Liver (tissue), 10 donors: ENCODE measurements at places on chromosomes 2 and 18.

DNA sequence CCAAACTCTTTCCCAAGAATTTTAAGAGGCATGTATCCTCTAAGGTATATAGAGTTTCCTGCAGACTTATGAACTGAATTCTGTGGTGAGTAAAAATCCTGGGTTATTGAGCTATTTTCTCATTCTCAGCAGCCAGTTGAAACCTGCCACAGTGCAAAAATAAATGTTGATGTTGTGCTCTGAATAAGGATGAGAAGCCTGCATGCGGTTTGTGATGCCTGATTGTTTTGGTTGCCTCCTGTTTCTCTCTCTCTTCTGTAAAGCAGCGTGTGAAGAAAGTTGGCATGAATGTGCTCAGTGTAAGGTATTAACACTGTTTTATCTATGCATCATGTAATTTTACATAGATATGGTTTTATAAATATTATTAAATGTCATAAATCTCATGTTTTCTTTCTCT is 452.6 kb downstream of the CDH2 start:
- no peak for DNase-seq

DNA sequence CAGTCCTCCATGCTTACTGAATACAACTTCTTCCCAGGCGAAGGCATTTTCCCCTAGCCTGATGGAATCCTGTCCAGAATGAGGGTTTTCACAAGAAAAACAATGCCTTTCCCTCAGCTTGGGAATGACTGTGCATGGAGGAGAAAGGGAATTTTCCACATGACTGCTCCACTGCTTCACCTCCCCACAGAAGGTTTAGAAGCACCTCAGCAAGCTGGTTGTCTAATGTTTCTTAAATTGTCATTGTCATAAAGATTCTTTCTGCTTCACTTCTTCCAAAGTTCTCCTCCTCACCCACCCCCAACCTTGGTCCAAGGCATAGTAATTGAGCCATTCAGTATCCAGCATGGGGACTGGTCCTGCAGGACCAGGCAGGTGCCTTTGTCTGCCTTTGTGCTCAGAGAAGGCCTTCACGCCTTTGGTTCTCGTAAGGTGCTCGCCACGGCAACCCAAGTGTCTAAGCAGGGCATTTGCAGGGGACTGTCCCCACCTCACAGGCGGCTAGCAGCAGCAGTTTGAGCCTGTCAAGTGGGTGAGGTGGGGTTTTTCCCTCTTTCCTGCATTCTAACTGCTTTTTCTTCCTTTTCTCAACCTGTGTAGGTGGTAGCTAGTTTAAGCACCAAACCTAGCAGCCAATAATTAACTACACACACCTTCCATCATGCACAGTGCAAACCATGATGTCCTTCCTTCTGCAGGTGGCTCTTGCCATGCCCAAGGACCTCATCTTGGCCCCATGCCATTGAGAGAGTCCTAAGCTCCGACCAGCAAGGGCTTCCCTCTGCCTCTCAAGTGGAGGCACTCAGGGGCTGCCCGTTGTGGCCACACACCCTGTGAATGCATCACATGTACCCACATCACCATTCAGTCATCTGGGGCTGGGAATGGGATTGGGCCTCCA is 65.7 kb upstream of the BCL2L11 start:
- DNase-seq, result no peak

DNA sequence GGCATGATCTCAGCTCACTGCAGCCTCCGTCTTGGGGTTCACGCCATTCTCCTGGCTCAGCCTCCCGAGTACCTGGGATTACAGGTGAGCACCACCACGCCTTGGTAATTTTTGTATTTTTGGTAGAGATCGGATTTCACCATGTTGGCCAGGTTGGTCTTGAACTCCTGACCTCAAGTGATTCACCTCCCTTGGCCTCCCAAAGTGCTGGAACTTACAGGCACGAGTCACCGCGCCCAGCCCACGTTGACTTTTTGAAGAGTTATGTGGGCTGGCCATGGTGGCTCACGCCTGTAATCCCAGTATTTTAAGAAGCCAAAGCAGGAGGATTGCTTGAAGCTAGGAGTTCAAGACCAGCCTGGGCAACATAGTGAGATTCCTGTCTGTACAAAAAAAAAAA is 20.8 kb downstream of the CCL20 start:
- no peak for DNase-seq

- DNase-seq, result no peak
These were observed 41.8 kb downstream of the ST8SIA5 start for GRCh38 chr18:46715062-46715461.

DNA sequence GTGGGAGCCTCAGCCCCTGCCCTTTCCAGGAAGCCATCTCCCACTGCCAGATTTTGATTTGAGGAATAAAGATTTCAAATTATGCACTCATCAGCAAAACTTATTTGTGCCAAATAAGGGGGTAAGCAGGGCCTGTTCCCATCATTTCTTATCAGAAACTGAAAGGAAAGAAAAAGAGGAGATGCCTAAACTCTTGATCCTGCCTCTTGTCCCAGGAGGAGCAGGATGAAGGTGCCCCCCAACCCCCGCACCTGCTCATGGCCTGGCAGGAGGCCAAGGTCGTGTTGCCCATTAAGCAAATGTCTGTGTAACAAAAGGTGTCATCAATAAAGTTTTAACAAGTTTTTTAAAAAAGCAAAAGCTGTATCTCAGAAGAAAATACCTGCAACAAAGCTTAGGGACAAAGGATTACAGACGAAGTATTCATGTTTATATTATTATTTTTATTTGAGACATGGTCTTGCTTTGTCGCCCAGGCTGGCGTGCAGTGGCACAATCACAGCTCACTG is 80.0 kb downstream of the INPP5D start:
- DNase-seq, result no peak

- DNase-seq, result no peak
These were observed 283.4 kb upstream of the FBXO11 start for GRCh38 chr2:48189552-48190228.

GRCh38 chr2:207881902-207882301 is 112.2 kb upstream of the FZD5 start:
- no peak for DNase-seq
